IPS DF 6.9 (cell line): ENCODE measurements at places on chromosomes 12 and 14.
A peak's percentile ranks its signal among the peaks of the same experiment; 100 is the strongest.

DNA sequence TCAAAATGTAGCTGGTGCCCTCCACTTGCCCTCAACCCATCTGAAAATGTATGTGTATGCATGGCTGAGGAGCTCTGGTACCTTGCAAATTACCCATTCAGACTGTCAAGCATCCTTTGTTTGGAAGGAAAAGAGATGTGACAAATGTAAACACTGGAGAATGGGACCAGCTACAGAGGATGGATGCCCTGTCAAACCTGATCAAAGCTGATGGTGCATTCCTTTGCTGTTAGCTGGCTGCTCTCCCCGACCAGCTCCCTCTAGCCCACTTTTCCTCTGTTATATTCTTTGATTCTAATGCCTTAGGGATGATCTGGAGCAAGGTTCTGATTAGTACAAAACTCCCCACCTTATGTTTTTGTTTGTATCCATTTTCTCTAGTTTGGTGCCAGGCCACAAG is 310.3 kb downstream of the C12orf75 start:
- DNase-seq, result no peak

DNA sequence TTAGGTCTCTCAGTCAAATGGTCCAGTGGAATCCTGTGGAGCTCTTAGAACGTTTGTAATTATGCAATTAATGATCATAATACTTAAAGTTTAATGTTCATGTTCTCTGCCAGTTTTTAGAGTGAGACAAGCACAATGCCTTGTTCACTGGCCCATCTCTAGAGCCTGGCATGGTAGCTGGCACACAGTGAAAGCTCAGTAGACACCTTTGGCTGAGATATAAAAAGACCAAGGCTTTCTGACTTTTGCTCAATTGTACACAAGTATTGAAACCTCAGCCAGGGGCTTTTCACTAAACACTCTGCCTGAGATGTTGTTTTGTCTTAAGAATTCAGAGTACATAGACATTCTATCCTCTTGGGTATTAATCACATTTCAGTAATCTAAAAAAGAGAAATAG is 241.8 kb upstream of the ATP2B1 start:
- no peak for DNase-seq

DNA sequence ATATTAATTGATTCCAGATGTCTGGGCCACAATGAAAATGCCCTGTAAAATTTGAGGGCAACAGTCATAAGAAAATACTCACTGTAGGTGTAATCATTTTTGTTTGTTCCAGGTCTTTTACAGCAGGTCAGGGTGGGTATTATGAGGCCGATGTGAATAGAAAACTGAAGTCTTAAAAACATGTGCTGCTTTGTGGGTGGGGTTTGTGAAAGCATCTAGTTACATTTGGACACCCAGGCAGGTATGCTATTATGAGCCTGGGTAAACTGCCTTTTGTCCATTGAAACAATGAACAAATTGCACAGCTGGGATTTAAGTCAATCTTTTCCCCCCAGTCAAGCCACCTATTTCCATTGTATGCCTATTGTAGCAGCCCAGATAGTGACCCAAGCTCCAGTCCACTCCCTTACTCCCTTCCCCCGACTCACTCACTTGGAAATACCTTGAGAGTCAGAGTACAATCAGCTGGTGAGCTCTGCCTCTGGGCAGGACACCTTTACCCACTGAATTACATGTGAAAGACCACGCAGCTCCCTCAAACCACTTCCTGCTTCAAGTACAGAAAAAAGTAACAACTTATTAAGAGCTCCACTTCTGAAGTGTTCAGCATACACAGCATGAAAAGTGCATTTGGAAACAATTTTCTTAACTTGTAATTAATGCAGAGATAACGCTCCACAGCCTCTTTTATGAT is 1.8 kb downstream of the IGF1 start:
- no peak for DNase-seq

DNA sequence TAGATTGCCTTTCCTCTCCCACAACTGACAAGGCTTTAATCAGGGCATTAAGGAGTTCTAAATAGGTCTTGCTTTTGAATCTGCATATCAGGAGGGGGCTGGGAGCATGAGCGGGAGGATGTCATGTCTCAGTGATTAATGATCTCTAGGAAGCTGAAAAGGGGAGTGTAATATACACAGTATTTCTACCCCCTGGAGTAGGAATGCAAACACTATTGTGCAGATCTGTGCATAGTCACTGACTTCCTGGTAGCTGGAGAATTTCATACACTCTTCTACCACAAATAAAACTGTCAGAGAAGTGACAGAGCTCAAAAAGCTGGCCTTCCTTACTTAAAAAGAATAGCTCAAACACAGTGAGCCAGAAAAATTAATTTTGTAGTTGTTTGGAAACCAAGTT is 65.8 kb downstream of the RIC8B start:
- DNase-seq, result no peak

GRCh38 chr12:96687719-96688118 is 198.3 kb downstream of the CFAP54 start:
- DNase-seq, result no peak

DNA sequence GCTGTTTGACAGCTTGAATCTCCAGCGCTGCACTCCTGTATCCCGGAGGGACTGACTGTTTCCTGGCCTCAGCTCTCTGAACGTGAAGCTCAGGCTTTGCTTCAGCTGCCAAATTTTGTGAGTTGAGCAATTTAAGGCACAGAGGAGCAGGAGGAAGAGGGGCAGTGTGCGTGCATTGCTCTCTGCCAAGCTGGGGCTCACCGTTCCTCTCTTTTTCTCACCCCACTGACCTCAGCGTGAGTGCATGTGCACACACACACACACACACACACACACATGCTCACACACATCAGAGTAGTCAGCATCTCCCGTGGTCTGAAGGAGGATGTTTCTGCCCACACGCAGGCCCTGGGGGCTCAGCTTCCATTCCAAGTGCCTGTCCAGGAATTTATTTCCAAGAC is 27.8 kb upstream of the BDKRB2 start:
- no peak for DNase-seq

DNA sequence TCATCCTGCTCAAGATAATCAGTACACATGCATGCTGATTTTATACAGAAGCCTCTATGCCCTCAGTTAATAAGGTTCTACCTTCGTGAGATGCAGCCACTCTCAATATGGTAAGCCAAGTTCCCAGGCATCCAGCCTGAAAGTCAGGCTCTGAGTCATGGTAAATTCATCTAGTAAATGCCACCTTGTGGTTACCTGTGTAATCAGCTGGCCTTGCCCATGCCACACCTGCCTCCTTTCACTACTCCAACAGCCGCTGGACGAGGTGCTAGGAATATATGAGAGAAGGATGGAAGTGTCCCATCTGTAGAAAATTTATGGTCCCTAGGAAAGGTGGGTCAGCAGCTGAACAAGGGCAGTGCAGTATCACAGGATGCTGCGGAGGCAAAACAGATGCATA is 207.3 kb downstream of the SSPN start:
- peak; percentile 9 for DNase-seq

DNA sequence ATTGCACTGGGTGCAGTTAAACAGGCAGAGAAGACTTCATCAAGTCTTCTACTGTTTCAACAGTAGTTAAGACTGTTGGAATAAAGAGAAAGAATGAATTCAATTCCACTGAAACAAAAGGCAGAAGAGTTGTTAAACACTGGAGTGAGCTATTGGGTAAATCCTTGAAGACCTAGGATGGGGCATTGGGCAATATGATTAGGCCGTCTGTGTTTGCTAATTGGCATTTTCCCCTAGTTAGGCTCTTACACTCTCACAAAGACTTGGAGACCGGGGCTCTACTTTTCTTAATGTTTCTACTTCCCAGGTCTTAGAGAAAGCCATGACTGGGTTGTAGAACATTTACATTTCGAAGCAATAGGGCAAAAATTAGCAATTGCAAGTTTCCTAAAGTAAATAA is 402.1 kb downstream of the NAV3 start:
- no peak for DNase-seq

GRCh38 chr14:103483600-103483999 is 39.0 kb downstream of the CKB start:
- DNase-seq, result no peak

DNA sequence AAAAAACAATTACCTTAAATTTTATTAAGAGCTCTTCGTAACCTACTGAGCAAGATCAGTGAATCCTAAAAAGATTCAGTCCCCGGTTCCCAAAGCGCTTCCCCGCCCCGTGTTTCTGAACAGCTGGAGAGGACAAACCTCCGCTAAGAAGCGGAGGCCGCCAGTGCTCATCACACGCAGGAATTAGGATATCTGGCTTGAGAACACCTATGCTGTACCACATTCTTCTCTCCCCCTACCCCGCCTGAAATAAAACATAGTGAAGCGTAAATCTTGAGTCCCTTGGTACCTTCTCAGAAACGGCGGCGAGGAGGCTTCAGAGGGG is 774 bp upstream of the WDR20 start:
- DNase-seq, result no peak

- no peak for DNase-seq
These were observed 4.1 kb upstream of the ACTN1 start for GRCh38 chr14:68983191-68983590.
